ENCODE measurements at places on chromosomes 12 and 14.

GRCh38 chr12:52836491-52837412 is 2.6 kb upstream of the KRT79 start:
- DNase-seq = no peak

DNA sequence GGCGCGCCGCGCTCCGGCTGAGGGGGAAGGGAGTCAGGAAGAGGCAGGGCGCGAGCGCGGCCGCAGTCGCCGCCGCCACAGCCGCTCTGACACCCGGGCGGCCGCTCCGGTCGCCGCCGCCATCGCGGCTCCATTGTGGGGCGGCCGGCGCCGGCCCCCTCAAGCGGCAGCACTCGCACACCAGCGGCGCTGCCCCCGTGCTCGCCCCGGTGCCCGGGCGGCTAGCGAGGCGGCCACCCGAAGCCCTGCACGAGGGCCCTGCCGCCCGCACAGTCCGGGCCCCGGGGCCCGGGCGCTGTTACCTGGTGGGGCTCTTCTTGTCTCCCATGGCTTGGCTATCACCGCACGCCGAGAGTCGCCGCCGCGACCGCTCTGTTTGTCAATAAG is 202 bp downstream of the YAF2 start:
- no peak for DNase-seq

DNA sequence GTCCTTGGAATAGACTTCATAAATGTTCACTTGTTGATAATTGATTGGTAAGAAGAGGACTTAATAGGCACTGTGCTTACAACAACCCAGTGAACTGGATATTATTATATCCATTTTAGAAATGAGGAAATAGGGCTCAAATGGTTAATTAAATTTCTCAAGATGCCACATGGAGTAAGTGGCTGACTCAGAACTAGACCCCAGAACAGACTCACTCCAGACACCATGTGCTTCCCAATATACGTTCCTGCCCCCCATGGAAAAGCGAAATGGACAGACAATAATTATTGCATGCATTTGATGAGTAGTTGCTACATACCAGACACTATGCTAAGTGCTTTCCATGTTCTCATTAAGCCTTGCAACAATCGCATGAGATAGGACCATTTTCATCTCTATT is 895 bp upstream of the ANKS1B start:
- DNase-seq = no peak

DNA sequence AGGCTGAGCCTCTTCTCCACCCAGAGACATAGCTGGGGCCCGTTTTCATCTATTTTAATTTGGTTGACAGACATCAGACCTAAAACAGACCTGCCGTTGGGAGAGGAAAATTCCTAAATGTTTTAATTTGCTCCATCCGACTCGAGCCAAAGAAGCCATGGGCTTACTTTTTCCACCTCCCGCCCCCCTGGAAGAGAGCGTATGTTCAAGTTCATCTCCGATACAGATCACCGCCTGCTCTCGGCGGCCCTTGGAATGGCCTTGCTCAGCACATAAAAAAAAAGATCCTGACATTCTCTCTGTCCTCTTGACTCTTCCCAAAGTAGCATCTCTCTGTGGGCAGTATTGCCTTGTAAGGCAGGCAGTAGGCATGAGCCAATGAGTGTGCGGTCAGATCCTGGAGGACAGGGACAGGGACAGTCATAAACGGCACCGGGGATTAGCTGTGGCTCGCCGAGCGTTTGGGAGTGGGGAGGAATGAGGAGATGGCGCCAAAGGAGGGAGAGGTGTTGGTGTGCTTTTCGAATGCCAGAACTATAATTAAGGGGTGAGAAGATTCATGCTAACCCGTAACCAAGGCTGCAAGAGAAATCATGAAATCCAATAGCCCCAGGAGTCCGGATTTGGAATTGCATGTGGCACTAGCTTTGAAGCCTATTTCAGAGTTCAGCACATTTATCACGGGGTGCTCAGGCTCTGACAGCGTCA is 47.9 kb upstream of the MEG3 start:
- no peak for DNase-seq

GRCh38 chr12:112413855-112414625 is 4.6 kb upstream of the RPL6 start:
- no peak for DNase-seq

DNA sequence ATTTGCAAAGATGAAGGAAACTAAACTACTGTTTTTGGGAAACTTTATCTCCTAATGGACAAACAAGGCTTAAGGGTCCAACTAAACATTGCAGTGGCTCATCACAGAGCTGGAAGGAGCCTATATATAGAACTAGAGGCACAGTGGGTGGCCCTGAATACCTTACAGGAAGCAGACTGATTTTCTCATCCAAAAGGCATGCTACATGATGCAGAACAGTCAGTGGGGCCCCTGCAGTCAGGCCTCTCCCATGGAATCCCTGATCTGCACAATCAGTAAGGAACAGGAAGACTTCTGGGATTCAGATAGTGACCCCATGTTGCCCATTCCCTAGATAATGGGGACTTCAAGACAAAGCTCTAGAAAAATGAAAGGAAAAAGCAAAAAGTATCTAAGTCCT is 1.9 kb upstream of the LLPH start:
- DNase-seq = no peak

GRCh38 chr12:113161415-113162016 is 12.0 kb downstream of the CFAP73 start:
- no peak for DNase-seq

- no peak for DNase-seq
These were observed 33.3 kb upstream of the KRAS start for GRCh38 chr12:25284024-25284423.

GRCh38 chr12:75545636-75546035 is 34.2 kb upstream of the KRR1 start:
- DNase-seq = no peak

DNA sequence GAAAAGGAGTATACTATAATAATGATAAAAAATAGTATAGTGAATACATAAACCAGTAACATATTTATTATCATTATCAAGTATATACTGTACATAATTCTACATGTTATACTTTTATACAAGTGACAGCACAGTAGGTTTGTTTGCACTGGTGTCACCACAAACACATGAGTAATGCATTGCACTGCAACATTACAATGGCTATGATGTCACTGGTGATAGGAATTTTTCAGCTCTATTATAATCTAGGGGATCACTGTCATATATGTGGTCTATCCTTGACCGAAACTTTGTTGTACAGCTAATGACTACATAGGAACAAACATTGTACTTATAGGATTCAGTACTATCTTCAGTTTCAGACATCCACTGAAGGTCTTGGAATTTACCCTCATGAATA is 165.8 kb upstream of the SYT1 start:
- no peak for DNase-seq

DNA sequence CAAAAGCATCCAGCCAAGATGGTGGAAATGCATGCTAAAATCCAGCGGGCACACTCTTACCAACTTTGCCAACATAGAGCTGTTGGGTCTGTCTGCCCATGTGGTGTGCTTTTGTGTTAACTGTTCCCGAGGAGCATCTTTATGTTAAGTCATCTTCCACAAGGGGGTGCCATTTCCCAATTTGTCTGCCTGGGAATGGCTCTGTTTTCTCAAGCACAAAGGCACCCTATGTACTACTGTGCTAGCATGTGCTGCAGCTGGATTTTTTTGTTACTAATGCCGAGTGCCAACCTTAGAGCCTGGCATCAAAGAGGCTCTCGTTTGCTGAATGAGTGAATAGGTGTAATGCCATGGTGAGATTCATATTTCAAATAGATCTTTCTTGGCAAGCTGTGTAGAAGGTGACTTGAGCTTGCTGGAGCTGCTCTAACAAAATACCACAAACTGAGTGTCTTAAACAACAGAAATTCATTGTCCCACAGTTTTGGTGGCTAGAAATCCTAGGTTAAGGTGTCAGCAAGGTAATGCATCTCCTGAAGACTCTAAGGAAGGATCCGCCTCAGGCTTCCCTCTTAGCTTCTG is 74.3 kb downstream of the TRHDE start:
- no peak for DNase-seq

DNA sequence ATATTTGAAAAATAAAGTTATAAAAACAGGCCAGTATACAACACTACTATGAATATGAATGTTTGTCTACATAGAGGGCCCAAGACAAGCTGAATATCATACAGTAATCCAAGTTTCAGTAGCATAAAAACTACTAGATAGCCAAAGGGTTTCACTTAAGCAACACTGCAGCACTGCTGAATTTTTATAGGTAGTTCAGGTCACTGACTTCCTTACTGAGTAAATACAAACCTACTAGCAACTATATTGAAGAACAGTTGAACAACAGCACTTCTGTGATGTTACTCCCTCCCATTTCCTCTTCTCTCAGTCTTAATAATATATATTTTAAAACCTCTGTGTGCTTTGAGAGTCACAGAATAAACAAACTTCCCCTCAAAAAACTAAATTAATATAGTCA is 42.7 kb downstream of the GTF2A1 start:
- no peak for DNase-seq

DNA sequence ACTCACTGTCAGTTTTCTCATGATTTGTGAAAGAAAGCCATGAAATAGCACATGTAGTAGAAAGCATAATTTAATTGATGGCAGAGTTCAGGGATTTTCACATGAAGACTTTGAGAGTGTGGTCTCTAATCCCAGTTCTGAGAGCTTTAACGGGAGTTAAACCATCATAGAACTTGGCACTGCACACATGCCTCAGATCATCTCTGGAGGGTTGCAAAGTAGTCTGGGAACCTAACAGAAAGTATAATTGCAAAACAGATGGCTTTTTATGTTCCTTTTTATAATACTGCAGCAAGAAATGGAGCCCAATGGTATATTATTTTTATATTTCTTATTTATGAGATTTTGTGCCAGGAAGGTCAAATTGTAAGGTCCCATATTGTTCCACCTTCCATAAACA is 77.9 kb downstream of the BHLHE41 start:
- DNase-seq = no peak

DNA sequence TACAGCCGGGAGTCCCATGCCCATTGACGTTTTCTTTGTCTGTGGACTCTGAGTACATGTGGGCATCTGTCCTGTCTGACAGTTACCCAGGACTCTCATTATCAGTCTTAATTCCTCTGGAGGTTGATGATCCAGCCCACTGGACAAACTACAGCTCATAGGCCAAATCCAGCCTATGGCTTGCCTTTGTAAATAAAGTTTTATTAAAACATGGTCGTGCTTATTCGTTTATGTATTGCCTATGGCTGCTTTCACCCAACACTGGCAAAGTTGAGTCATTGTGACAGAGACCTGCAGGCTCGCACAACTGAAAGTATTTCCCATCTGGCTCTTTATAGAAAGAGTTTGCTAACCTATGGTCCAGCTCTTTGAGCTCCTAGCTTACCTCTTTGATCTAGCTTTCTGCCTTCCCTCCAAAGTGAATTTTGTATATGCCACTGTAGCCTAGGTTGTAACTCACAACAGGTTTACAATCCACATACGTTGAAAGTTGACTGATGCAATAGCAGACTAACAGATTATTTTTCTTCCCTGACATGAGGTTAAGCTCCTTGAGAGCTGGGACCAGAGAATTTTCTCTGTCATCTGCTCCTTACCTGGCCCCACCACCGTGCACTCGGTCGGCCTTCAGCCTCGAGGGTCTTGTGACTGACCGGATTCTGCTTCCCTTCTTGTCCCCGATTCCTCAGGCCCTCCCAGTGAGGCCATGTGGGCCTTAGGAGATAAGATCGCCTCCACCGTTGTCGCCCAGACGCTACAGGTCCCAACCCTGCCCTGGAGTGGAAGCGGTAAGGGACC is 57.3 kb downstream of the ACACB start:
- DNase-seq = no peak

GRCh38 chr14:103562179-103562428 is 353 bp downstream of the BAG5 start:
- DNase-seq = no peak

All from activated CD8-positive, alpha-beta memory T cell treated with anti-CD3 and anti-CD28 coated beads for 1 hour (primary cell).